Activated naive CD8-positive, alpha-beta T cell treated with anti-CD3 and anti-CD28 coated beads, Interleukin-2, amount 10 ng/mL, durations not matched to agents 7 days and 5 days (primary cell): ENCODE measurements at places on chromosomes 5 and 9.

GRCh38 chr5:131441184-131441583 lies 177.3 kb downstream of the CDC42SE2 start:
- DNase-seq = no peak

DNA sequence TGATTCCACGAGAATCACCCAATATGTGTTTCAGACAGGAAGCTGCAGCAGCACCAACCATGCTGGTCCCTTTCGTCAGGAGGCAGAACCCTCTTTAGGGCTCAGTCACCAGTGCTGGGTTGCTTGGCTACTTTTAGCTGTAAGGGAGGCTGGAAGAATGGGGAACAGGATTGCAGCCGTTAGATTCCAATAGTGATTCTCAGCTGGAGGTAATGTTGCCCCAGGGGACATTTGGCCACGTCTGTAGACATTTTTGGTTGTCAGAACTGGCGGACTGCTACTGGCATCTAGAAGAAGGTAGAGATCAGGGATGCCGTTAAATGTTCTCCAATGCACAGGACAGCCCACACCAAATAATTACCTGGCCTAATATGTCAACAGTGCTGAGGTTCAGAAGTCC lies 81.8 kb downstream of the ANKRD33B start:
- no peak for DNase-seq

- no peak for DNase-seq
Measured at GRCh38 chr5:59777028-59777427, 116.5 kb downstream of the PDE4D start.

- no peak for DNase-seq
Measured at GRCh38 chr9:99509900-99510535, 287.9 kb downstream of the SEC61B start.

DNA sequence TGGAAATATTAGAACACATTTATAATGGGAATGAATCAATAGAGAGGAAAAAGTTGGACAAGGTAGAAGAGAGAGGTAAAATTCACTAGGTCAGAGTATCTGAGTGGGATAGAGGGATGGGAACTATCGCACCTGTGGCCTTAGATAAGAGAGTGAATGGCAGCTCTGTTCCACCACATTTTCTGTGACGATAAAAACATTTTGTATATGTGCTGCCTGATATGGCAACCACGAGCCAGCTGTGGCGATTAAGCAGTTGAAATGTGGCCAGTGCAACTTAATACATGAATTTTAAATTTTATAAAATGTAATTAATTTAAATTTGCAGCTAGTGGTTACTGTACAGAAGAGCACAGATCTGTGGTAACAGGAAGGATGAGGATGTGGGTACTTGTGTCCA lies 46.7 kb downstream of the ZNF354A start:
- DNase-seq = no peak

DNA sequence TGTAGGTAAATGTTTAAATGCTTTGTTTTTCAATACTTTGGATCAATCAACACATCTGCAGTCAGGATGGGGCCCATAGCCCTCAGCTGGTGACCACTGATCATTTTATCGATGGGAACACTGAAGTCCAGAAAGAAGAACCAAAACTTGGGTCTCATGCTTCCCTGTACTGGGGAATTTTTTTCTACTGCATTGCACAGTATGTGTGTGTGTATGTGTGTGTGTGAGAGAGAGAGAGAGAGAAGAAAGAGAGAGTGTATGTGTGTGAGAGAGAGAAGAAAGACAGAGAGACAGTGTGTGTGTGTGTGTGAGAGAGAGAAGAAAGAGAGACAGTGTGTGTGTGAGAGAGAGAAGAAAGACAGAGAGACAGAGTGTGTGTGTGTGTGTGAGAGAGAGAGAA lies 202.9 kb upstream of the MSX2 start:
- no peak for DNase-seq

GRCh38 chr9:38026840-38027527 lies 42.0 kb downstream of the SHB start:
- DNase-seq = no peak

- no peak for DNase-seq
Measured at GRCh38 chr9:33109097-33109496, 32.6 kb upstream of the SMU1 start.

- no peak for DNase-seq
Measured at GRCh38 chr9:135919318-135919890, 12.1 kb upstream of the CAMSAP1 start.

GRCh38 chr5:173837654-173838053 lies 50.5 kb upstream of the CPEB4 start:
- DNase-seq = no peak

- no peak for DNase-seq
Measured at GRCh38 chr5:5350101-5350500, 72.4 kb upstream of the ICE1 start.

DNA sequence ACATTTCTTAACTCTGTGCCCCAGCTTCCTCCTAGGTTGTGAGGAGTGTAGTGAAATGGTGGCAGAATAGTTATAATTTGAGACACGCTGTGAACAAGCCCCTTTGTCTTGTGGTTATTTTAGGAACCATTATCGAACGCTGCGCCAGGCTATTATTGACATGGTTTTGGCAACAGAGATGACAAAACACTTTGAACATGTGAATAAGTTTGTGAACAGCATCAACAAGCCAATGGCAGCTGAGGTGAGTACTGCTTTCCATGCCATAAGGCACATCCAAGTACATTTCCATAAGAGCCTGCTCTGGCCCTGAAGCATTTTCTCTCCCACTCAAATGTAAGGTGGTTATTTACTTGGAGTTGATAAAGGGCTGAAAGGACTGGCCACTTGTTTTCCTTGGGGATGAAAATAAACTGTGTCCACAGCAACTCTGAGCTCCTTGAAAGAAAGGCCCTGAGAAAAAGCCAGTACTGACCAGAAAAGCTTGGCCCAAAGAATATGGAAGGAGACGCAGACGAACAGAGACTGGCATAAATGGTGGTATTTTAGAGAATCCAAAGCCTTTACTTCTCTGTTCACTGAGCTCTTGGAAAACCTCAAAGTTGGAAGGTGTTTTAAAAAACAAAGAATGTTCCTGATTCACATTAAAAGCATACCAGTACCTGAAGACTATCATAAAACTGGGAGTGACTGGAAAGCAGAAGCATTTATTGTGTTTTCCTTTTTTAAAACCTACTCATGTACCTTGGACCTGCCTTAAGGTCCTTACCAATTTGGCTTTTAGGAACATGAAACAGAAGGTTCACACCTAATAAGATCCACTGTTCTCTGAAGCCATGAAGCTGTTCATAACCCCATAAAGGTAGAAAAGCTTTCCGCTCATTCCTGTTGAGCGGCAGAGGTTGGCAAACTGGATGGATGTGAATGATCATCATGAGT lies 72.2 kb downstream of the WDR41 start:
- no peak for DNase-seq

GRCh38 chr9:38392235-38393127 lies at the start of gene ALDH1B1:
ALDH1B1 (plus strand) TSS chr9:38392702; CDS start chr9:38395749, 3,047 bp downstream.
- DNase-seq = peak; percentile 81

DNA sequence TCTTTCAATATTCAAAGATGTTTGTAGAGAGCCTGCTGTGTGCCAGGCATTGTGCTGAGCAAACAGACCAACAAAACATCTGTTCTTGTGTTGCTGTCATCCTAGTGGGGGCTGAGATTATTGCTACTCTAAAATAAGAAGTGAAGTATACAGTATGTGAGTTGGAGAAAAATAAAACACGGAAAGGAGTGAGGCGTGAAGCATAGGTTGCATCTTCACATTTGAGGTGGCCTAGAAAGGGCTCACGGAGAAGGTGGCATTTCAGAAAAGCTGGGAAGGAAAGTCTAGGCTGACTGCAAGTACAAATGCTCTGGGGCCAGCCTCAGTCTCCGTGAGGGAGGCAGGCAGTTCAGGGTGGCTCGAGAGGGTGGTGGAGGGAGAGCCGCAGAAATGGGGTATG lies 80.3 kb downstream of the CSNK1A1 start:
- no peak for DNase-seq

GRCh38 chr5:173010547-173011464 lies 27.2 kb downstream of the ATP6V0E1 start:
- DNase-seq = no peak

DNA sequence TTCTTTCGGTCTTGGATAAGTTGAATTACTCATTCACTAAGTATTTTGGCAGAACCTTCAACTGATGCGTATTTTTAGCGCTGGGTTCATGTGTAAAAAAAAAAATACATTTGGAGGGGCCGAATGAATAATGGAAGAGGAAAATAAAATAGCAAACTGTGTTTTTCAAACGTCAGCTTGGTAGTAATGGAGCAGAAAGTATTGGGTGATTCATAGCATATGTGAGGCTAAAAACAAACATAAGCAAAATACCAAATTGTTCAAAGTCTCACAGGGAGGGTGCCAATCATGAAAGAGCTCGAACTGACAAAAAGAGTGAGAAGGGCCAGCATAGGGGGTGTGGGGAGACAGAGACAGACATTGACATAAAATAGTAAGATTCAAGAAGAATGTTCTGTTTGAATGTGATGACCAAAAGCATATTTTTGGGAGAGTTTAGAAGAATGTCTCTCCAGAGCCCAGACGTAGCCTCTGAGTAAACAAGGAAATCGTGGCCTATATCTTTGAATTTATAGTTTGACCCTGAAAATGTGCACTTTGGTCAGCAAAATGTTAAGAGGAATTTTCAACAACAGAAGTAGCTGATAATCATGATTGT lies 174.9 kb upstream of the HMHB1 start:
- no peak for DNase-seq

GRCh38 chr9:118940473-118940872 lies 428.8 kb downstream of the BRINP1 start:
- no peak for DNase-seq

DNA sequence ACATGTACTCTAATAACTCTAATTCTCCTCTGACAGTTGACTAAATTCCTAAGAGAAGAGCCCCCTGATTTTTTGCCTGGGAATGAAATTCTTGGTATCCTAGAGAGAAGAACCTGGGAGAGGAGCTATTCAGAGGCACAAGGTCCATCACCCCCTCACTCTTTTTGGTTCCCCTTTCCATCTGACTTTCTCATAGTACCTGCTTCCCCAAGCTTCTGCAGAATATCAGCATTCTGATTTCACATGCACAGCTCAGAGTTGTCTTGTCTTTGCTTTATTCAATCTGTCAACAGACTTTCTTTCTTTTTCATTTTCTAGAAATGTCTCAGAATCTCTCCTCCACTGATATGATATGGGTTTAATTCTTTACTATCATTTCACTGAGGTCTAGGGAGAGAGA lies 141.5 kb upstream of the FBXL17 start:
- no peak for DNase-seq

DNA sequence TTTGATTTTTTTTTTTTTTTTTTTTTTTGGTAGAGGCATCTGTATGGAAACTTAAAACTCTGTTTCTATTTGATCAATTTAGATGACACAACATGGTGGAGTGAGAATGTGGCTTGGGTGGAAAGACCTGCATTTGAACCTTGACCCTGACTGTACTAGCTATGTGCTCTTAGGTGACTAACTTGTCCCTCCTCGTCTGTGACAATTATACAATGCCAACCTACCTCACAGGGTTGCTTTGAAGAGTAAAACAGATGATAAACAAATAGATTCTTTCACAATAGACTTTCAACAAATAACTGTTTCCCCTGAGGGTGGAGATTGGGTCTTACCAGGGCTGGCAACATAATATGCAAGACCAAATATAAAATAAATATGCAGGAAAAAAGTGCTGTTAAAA lies 109.3 kb downstream of the CRB2 start:
- no peak for DNase-seq

GRCh38 chr5:132099905-132100304 lies 26.3 kb downstream of the CSF2 start:
- DNase-seq = no peak

DNA sequence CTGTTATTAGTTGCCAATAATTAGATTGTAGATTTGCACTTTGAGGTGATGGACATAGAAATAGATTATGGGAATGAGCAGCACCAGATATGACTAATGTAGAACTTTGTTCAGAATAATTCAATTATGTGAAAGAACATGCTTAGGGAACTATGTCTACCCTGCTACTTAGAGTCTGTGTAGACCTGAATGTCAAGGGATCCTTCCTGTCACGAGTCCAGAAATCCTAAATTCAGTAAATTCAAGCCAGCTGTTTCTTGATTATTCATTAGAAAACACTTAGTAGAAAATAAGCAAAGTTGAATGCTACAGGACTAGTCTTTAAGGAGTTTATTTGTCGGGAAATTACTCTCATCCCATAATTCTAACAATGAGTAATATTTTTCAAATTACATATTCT lies 887.3 kb upstream of the SEMA6A start:
- no peak for DNase-seq

GRCh38 chr5:31757806-31758205 lies 118.9 kb downstream of the PDZD2 start:
- DNase-seq = no peak

GRCh38 chr5:164119806-164120447 lies 614.5 kb downstream of the MAT2B start:
- DNase-seq = no peak

DNA sequence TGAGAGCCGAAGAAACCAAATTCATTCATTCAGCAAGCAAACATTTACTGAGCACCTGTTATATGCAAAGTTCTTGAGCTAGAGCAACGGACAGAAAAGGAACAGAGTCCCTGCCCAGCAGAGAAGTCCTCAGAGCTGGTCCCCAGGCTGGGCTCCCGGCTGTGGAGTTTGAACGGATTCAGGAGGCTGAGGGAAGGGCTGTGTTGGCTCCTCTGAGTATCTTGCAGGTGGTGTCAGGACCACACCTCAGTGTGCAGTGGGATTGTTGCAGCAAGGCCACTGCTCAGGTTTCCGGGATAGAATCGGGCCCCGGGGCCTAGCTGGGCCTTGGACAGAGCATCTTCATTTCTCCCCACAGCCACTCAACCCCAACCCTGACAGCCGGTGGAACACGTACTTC lies 5.1 kb downstream of the TBC1D13 start:
- no peak for DNase-seq

- no peak for DNase-seq
Measured at GRCh38 chr5:50547303-50547702, 106.2 kb upstream of the EMB start.

GRCh38 chr5:146398826-146399225 lies 48.3 kb upstream of the TCERG1 start:
- DNase-seq = no peak

GRCh38 chr5:1134478-1134877 lies 22.6 kb upstream of the SLC12A7 start:
- DNase-seq = no peak

- peak; percentile 2 for DNase-seq
Measured at GRCh38 chr5:135249658-135250057, 149.4 kb downstream of the MACROH2A1 start.

- DNase-seq = peak; percentile 27
Measured at GRCh38 chr5:141369994-141370848, at the start of gene PCDHGB3. PCDHGB3 (plus strand) TSS chr5:141370242; CDS start chr5:141370395, 153 bp downstream.
